ENCODE measurements at places on chromosomes 2 and 18.

- DNase-seq = no peak
These were observed 232.8 kb downstream of the GRB14 start for GRCh38 chr2:164388511-164388910.

DNA sequence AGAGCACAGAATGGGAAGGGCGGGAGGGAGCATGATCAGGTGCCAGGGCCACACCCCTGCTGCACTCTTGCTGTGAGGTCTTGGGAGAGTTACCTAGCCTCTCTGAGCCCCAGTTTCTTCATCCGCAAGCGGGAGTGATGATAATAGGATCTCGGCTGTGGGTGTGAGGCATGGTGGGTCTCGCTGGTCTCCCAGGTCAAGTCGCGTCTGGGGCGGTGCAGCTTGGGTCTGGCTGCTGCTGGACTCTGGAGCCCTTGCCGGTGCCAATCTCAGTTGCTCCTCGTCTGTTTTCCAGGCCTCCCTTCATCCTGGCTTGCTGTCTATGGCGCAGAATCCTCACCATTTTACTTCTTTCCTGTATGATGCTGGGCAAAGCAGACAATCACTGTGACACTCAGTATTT lies 130.3 kb upstream of the RAB12 start:
- no peak for DNase-seq

DNA sequence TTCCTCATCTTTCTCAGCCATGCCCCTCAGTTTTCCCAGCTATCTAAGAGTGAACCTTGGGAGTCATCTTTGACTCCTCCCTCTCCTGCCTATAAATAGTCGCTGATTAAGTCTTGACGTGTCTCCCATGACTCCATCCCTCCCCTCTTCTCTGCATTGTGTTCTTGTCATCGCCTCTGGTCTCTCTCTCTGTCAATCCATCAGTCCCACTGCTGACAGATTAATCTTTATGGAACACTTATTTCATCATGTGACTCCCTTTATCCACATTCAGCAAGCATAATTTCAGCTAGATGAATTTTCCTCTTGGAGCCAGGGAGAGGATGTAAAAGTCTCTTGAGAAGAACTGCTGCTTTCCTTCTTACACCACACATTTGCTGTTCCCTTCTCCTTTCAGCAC lies 9.4 kb downstream of the ADAM23 start:
- DNase-seq = no peak

DNA sequence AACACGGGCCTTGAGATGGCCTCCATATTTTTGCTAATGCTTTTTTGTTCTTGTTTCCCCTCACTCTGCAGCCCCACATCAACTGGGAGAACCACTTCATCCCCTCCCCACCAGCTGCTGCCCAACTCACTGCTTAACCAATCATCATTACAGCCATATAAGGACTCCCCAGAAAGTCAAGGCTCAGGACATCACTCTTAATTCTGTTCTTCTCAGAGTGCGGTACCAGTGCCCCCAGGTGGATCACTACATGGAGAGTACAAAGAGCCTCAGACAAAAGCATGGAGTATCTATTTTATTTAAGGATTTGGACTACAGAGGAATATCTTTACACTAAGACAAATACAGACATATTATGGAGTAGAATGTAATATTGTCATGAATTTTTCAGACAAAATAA lies 340.6 kb downstream of the PAX3 start:
- DNase-seq = no peak

DNA sequence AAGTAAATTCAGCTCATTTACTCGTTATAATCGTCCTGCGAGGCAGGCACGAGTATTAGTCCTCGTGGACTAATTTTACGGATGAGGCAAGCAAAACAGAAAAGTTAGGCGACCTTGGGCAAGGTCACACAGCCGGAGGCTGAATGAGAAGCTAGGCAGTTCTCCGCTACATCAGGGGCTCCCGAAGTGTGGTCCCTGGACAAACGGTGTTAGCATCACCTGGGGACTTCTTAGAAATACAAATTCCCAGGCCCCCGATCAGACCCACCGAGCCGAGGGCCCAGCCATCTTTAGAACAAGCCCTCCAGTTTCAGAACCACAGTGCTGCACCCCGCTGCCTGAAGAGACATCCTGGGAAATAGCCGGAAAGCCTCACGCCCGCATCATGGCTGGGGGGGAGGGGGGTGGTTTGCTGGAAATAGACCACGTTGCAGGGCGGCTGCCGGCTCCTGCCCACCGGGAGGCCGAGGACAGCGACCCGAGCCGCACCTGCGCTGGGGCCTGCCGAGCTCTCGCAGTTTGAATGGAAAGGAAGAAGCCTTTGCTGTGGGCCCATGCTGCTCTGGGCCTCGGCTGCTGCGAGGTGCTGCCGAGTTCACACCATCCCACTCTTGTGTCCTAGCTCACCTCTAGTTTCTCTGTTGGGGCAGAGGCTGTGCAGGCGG lies 72.2 kb downstream of the TFCP2L1 start:
- DNase-seq = no peak

- DNase-seq = no peak
These were observed 83.4 kb upstream of the CYP20A1 start for GRCh38 chr2:203155406-203155805.

GRCh38 chr18:32372381-32373061 lies 98.2 kb downstream of the GAREM1 start:
- no peak for DNase-seq

- no peak for DNase-seq
These were observed 33.6 kb upstream of the ROCK2 start for GRCh38 chr2:11377928-11378545.

- DNase-seq = no peak
These were observed 47.6 kb downstream of the KLHL29 start for GRCh38 chr2:23432531-23432930.

DNA sequence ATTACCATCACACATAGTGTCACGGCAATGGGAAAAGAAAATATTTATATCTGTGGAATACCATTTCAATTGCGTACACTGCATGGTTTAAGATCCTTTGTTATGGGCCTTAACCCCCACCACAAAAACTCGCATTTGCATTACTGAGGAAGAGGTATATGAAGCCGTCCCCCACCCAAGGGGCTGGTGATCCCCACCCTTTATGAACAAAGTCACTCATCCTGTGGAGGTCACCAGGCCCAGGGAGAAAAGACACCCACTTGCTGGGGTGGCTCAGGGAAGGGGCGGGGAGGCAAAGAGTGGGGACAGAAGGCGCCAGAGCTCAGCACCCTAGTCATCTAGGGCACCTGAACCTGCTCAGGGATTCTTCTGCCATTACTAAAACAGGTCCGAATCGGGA lies 133.8 kb downstream of the ZNF516 start:
- no peak for DNase-seq

DNA sequence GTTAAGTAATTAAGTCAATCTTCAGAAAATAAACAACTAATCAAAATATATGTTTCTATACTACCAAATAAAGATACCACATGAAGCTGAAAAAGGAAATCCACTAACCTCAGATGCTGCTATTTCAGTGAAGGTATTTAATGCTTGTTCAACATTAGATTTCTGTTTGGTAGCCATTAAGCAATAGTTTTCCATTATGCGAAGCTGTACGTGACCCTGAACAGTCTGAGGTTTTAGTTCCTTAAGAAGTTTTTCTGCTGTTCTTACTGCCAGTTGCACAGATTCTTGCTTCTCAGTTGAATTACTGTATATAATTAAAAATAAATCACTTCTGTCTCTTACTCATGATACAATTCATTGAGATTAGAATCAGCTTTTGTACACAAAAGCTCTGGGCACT lies 65.4 kb downstream of the TTC21B start:
- DNase-seq = no peak

GRCh38 chr18:60377778-60378469 lies 5.3 kb upstream of the MC4R start:
- DNase-seq = no peak

DNA sequence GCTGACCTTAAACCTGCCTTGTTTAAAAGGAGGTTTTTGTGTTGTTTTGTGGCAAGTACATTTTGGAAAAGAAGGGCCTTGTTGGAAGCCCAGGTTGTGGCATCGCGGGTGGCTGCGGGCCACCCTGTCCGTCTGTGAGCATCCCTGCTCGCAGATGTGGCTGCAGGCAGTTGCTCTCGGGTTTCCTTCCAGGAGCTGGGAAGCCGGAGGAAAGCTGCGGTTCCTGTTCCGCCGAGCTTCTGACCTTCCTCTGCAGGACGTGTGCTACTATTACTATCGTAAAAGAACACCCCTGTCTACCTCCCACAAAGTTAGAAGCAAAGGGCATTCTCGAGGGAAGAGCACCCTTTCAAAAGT lies 766 bp downstream of the MFF start:
- peak; percentile 28 for DNase-seq

DNA sequence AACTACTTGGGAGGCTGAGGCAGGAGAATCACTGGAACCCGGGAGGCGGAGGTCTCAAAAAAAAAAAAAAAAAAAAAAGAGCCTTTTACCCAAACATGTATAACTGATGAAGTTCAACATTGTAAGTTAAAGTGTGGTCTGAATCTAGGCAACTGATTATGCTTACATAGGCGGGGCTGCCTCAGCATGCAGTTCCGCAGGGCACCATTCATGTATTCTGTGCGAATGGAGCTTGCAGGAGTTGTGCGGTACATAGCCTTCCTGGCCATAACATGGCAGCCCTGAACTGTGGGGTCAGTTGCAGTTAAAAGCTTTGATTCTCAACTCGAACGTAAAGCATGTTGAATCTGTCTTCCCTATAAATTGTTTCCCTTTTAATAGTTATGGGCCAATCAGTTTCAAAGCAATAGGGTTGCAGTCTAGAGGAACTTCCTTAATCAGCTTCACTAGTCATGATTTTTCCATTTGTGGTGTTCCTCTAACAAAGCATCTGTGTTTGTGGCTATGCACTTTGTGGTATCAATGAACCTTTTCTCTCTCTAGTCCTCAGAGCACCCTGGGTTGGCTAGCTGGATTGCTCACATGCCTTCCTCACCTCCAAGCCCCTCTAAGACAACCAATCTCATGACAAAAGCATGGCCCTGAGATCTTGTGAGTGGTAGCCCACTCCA lies 30.6 kb upstream of the CEP68 start:
- no peak for DNase-seq

- DNase-seq = no peak
These were observed 337.2 kb upstream of the SLC39A10 start for GRCh38 chr2:195319548-195320412.

- DNase-seq = no peak
These were observed 276.4 kb downstream of the CDCA7 start for GRCh38 chr2:173631127-173631460.

DNA sequence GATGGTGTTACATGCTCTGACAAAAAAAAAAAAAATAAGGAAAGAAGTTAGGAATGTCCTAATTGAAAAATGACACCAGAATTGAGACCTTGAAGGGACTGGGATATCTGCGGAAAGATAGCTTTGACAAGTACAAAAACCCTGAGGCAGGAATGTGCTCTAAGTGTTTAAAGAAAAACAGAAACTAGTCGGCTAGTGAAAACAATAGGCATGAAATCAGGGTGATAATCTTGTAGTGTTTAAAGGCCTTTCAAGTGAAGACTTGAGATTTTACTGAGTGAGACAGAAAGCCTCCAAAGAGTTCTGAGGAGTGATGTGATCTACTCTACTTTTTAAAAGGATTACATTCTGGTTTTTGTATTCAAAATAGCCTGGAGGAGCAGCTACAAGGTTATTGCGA lies 107.4 kb downstream of the COBLL1 start:
- no peak for DNase-seq

DNA sequence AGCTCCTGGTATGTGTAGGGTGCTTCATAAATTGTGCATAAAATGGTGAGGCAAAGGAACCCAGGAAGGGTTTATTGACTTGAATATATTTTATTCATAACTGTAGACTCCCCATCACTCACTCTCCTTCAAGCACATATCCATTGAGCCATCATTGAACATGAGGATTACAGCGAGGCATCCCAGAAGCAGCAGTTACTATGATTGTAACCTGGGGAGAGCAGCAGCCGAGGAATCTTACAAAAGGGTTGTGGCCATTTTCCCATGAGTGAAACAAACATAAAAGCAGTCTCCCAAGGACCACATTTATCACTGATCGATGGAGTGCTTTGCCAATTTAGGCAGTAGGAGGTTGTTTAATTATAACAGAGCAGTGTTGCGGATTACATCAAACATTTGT lies 183.4 kb downstream of the NCK2 start:
- no peak for DNase-seq

DNA sequence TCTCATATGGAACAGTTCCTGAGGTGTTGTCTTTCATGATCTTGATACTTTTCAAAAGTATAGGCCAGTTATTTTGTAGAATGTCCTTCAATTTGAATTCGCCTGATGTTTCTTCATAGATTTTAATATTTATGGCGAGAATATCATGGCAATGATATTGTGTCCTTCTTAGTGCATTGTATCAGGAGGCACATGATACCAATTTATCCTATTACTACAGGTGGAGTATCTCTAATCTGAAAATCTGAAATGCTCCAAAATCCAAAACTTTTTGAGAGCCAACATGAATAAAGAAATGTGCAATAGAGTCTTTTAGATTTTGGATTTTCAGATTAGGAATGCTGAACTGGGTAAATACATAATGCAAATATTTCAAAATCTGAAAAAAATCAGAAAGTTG lies 216.6 kb upstream of the LYPD1 start:
- no peak for DNase-seq

GRCh38 chr2:129930451-129930850 lies 49.0 kb upstream of the RAB6C start:
- no peak for DNase-seq

DNA sequence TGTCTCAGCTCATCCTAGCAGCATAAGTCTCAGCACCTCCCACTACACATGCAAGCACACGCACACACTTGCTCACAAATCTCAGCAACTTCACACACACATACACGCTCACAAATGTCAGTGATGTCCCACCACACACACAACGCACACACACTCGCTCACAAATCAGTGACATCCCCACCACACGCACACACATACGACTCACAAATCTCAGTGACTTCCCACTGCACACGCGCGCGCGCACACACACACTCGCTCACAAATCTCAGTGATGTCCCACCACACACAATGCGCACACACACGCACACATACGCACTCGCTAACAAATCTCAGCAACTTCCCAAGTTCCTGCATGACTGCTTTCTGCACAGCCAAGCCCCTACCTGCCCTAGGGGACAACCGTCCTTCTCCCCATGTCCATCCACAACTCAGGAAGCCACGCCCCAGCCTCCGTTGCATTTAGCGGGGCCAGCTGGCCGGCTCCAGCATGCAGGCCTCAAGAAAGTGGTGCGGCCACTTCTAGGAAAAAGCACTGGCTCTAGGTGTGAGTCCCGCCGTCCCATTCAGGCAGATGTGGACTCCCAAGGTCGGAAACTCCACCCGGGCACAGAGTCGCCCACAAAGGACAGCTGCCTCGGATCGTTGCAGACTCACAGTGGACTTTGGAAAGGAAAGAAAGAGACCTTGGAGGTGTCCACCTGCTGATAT lies 180.1 kb upstream of the SALL3 start:
- DNase-seq = no peak

GRCh38 chr2:17252258-17252657 lies 266.0 kb downstream of the RAD51AP2 start:
- no peak for DNase-seq

DNA sequence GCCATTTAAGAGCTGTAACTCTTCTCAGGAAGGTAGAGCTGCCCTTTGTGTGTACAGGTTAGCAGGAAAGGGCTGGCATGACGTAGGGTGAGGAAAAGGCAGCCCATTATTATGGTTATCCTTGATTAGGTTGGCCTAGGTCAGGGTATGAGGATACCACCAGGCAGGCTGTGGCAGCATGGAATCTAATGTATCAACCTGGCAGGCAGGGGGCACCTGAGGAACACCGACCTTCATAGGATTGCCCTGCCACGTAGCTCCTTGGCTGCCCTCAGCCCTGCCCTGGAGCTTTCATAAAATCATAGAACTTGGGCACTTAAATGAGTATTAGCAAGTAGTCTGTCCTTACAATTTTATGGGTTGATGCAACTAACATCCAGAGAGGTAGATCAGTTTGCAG lies 261.6 kb downstream of the LTBP1 start:
- no peak for DNase-seq

GRCh38 chr2:148524519-148524919 lies 120.0 kb upstream of the EPC2 start:
- DNase-seq = no peak
